DMS79 (cell line): ENCODE measurements at places on chromosomes 1 and 21.
A peak's percentile ranks its signal among the peaks of the same experiment; 100 is the strongest.

- DNase-seq, result peak; percentile 14
Observed at GRCh38 chr21:40547906-40548513, 298.9 kb downstream of the DSCAM start.

GRCh38 chr1:115676498-115677181 lies 34.9 kb downstream of the VANGL1 start:
- peak; percentile 87 for DNase-seq

GRCh38 chr1:59521456-59521855 lies 224.6 kb downstream of the FGGY start:
- no peak for DNase-seq

- no peak for DNase-seq
Observed at GRCh38 chr1:60916906-60917305, 165.5 kb upstream of the NFIA start.

DNA sequence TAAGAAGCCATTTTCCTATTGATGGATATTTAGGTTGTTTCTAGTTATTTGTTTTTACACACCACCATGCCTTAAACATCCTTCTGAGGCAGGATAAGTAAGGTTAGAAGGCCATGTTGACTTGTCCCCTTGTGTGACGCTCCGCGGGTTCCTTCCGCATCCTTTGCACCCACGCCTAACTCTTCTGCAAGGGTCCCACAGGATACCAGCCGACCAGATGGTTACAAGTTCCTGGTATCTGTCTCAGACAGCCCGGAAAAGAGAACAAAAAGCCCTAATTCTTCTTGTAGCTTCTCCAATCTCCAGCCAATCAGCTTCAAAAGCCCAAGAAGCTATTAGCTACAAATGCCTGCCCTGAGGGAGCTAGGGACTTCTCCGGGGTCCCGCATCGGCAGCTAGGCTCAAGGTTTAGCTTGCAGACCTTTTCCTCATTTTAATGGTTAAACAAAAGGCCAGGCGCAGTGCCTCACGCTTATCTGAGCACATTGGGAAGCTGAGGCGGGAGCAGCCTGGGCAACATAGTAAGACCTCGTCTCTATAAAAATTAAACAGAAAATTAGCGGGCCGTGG lies 4.9 kb upstream of the OTUD3 start:
- DNase-seq, result no peak

DNA sequence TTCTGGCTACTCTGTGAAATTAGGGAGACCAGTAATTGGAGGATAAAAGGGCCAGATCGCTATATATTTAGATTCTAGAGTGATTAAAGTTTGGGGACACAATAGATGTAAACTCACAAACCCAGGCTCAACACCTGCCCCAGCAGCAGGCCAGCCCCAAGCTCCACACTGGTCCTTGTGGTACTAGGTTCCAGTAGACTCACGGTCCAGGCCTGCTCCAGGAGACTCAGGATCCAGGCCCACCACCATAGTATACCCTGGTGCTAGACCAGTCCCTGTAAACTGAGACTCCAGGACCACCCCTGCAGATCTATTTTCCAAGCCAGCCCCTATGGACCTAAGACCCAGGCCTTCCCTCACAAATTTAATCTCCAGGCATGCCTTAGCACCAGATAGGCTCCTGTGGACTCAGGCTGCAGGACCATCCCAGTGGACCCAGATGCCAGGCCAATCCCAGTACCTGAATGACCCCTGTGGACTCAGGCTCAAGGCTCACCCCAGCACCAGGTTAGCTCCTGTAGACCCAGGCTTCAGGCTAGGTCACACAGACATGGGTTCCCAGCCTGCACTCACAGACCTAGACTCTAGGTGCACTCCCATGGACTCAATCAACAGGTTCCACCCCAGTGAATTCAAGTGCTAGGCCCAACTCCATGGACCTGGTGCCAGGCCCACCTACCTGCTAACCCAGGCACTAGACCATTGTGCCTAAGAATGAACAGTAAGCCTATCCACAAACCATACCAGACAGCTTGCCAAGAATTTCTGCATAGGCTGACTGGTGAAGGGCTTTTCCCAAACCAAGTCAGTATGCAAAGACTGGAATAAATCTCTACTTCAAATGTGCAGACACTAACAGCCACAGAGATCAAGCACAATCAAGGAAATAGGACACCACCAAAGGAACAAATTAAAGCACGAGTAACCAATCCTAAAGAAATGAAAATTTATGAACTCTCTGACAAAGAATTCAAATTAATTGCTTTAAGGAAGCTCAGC lies 13.8 kb upstream of the DENND1B start:
- DNase-seq, result no peak

DNA sequence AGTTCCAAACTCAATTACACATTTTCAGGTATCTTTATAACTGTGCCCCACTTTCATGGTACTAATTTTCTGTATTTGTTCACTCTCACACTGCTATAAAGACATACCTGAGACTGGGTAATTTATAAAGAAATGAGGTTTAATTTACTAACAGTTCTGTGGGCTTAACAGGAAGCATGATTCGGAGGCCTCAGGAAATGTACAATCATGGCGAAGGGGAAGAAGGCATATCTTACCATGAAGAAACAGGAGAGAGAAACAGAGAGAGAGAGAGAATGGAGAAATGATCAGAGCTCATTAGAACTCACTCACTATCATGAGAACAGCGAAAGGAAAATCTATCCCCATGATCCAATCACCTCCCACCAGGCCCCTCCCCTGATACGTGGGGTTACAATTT lies 874.1 kb upstream of the B3GALT2 start:
- DNase-seq, result no peak

DNA sequence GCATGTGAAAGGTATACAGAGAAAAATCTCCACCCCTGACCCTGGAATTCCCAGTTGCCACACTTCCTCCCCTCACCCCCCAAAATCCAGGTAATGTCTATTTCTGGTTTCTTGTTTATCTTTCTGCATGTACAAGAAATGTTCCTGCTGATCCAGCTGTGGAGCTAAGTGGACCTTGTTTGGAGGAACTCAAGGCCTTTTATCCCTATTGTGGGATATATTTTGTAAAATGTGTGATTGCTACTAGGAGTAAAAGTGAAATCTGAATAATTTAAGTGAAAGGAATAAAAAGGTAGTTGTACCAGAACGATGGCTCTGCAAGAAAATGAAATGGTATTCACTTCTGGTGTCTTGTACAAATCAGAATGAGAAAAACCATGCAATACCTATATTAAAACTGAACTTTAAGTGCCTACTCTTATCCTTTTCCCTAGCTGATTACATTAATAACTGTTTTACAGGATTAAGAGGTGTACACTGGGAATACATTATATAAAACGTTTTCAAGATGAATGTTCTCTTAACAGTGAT lies 3.0 kb downstream of the SPEN start:
- peak; percentile 12 for DNase-seq

- DNase-seq, result no peak
Observed at GRCh38 chr21:44094832-44095231, 12.4 kb upstream of the PWP2 start.

GRCh38 chr1:10495952-10496351 lies 21.2 kb downstream of the PEX14 start:
- DNase-seq, result peak; percentile 84

- DNase-seq, result peak; percentile 51
Observed at GRCh38 chr1:29708796-29709703, 472.7 kb downstream of the PTPRU start.

- peak; percentile 72 for DNase-seq
Observed at GRCh38 chr1:116415699-116416533, 42.9 kb downstream of the ATP1A1 start.

DNA sequence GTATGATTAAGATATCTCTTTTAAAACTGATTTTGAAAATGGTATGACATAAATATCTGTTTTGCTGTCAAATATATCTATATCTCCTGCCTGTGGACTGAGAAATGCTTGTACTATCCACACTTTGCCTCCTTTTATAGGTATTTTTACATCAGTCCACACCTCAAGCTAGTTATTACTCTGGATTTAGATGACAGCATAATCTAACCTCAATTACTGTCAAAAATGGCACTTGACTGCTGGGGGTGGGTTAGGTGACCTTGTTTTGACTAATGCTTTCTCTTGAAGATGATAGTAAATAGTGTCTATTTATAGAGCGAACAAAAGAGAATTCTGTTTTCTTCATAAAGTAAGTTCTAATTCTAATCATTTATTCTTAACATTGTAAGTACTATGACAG lies 9.1 kb downstream of the ADGRL2 start:
- DNase-seq, result no peak

GRCh38 chr1:38819040-38819439 lies 40.5 kb downstream of the RRAGC start:
- DNase-seq, result no peak

- DNase-seq, result no peak
Observed at GRCh38 chr1:114755006-114755931, 2.5 kb downstream of the CSDE1 start.

GRCh38 chr1:153293851-153294250 lies 18.9 kb downstream of the PGLYRP3 start:
- DNase-seq, result no peak

DNA sequence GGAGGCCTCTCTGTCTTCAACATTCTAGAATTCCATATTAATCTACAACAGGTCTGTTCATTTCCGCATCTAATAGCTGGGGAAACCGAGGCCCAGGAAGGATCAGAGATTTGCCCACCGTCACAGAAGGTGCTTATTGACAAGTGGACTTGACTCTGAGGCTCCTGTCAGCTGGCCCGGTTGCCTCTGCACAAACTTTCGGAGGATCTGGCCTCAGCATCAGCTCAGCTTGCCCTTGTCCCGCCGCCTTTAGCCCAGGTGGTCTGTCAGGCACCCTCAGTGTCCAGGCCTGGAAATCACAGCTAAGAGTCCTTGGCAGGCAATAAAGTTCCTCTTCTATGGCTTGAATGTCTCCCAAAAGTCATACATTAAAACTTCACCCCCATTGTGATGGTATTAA lies 8.2 kb upstream of the RUNX3 start:
- DNase-seq, result no peak

DNA sequence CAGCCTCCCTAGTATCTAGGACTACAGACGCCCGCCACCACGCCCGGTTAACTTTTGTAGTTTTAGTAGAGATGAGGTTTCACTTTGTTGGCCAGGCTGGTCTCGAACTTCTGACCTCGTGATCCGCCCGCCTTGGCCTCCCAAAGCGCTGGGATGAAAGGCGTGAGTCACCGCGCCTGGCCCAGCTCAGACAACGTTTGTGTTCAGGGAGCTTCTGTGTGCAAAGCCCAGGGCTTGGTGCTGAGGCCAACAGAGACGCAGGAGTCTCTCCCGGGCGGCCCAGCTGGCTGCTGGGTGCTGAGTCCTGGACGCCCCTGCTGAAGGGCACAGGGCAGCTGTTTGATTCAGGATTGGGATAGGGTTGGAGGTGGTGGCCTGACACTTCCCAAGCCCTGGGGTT lies 3.0 kb downstream of the PRKCZ start:
- no peak for DNase-seq

DNA sequence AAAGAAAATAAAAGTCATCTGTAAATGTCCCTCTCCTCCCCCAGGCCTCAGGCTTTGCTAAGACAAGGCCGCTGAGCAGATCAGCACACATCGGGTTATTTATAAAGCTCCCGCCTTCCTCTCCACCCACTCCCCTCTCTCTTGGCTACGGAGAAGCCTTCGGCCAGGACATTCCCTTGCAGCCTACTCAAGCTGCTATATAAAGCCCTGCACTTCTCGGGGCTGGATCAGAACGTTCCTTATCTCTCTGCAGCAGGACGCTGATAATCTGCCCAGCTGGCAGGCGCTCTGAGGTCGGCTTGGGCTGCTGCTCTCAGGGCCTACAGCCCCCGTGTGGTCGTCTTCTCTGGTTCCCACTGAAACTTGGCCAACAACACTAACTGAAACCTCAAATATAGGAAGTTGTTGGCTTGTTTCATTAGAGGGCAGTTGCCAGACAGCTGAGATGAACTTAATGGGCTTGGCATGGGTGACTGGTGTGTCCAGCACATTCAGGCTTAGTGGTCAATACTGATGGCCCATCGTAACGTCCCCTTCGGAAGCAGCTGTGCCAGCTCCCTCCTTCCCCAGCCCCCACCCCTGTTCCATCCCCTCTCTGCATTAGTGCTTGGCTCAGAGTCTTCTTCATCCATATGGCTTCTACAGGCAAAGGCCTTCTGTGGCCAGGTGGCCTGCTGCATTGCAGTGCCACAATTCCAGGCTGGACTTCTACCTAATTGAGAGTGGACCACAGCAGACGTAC lies 64.6 kb downstream of the IER5 start:
- no peak for DNase-seq

DNA sequence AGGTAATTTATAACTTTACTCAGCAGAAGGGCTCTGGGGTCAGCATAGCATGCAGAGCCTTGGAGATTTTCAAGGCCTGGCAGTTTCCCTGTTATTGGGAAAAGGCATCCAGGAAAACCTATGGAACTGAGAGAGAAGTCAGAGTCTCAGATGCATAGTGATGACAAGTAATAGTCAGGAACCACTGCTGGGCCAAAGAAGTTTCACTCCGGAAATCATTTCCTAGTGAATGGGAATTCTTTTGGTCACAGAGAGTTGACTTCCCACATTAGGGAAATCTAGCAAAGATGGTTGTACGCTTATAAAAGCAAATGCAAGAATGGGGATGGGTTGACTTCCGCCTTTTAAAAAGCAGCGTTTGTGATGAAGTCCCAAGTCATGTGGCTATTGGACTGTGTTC lies 28.4 kb upstream of the RUNX1 start:
- DNase-seq, result no peak

DNA sequence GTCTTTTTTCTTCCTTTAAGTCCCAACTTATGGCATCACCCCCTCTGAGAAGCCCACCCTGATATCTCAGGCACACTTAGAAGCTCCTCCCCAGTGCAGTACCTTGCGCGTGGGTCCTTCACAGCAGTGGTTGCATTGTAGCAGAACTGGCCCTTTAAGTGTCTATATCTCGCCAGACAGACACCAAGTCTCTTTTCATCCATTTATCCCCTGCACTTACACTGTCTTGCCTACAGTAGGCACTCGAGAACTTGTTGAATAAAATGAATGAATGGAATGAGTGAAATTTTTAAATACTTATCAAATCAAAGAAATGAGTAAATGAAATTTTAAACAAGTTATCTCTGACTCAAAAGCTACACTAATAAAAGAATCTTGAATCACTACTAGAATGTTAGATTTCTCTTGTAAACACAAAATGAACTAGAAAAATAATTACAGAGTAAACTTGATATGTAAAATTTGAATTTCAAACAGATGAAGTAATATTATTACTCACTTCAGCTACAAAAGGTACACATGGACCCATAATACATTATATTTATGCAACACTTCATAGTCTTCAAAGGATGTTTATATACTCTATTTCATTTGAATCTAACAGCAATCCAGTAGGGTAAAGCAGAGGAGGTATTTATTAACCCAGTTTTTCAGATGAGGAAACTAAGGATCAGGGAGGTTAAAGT lies 54.7 kb upstream of the MAN1A2 start:
- DNase-seq, result no peak

DNA sequence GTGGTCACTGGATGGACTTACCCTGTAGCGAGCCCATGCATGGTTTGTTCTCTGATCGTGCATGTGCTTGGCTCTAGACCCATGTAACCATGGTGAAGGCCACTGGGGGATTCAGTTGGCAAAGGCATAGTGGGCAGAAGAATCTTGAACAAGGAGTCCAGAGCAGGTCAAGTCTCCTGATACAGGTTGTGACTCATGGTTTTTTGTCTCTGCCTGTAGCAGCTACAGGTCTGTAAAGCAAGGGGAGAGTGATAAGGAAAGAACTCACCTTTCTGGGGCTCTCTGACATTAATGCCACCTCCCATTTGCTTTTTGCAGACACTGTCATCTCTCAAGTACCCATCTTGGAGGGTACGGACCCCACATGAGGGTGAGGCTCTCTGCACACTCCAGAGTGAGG lies 153.4 kb upstream of the CAMK1G start:
- DNase-seq, result no peak
